ENCODE measurements at places on chromosomes 2 and 18.

DNA sequence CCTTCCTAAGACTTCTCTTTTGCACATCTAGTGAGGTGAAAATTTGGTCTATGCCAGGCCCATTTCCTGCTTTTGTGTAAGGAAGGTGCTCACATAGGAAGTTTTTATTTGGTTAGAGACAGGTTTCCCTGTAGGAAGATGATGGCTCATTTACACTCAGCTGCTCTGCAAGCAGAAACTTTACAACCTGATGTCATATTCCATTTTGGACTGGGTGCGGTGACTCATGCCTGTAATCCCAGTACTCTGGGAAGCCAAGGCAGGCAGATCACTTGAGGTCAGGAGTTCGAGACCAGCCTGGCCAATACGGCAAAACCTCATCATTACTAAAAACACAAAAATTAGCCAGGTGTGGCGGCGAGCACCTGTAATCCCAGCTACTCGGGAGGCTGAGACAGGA is 35.8 kb downstream of the CASP10 start:
- DNase-seq: no peak

GRCh38 chr2:102549027-102549426 is 70.3 kb upstream of the SLC9A2 start:
- no peak for DNase-seq

GRCh38 chr2:129699781-129700573 is 279.5 kb upstream of the RAB6C start:
- DNase-seq: no peak

DNA sequence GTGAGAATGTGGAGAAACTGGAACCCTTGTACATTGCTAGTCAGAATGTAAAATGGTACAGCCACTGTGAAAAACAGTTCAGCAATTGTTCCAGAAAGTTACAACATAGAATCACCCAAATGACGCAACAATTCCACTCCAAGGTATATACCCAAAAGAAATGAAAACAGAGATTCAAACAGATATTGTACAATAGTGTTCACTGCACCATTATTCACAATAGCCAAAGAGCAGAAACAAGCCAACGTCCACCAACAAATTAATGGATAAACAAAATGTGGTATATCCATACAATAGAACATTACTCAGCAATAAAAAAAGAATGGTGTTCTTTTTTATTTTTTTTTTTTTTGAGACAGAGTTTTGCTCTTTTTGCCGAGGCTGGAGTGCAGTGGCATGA is 10.9 kb downstream of the CLASP1 start:
- no peak for DNase-seq

- DNase-seq: no peak
Observed at GRCh38 chr2:44528595-44528994, 166.8 kb downstream of the CAMKMT start.

- DNase-seq: no peak
Observed at GRCh38 chr2:160464017-160464416, 29.6 kb downstream of the RBMS1 start.

GRCh38 chr2:118197011-118197675 is 108.9 kb downstream of the INSIG2 start:
- DNase-seq: no peak

DNA sequence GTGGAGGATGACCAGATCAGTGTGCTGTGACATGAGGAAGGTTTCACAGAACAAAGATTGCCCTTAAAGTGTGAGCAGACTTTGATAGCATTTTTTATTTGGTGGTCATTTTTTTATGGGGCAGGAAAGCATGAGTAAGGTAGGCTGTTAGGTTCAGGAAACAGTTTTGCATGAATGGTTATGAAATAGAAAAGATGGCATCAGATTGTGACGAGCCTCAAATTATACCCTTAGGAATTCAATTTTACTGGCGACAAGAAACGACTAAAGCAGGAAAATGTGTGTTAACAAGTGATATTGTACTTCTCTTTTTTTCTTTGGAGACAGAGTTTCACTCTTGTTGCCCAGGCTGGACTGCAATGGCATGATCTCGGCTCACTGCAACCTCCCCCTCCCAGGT is 44.7 kb downstream of the PIK3C3 start:
- DNase-seq: no peak

Measured in A549 (cell line).